Fibroblast of skin of right quadriceps (primary cell): ENCODE measurements at places on chromosomes 2 and 18.

- peak; percentile 14 for DNase-seq
Measured at GRCh38 chr2:128754246-128754724, 435.6 kb upstream of the HS6ST1 start.

- DNase-seq = no peak
Measured at GRCh38 chr2:120969613-120970355, 234.1 kb downstream of the GLI2 start.

DNA sequence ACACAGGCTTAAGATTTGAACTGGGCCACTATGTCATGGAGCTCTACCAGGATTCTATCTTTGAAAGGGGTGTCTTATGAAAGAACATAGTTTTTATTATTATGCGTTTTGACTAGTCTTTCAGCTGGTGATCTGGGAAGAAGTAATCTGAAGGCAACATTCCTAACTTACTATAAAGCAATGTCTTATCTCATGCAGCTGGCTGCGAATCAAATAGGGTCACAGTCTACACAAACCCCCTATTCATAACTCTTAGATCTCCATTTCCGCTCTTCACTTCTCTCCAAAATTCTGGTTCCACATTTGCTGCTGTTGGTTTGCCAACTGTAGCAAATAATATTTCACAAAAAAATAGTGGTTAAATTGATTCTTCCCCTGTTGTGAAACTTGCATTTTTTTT, 813.3 kb downstream of the CNTNAP5 start:
- DNase-seq = no peak

DNA sequence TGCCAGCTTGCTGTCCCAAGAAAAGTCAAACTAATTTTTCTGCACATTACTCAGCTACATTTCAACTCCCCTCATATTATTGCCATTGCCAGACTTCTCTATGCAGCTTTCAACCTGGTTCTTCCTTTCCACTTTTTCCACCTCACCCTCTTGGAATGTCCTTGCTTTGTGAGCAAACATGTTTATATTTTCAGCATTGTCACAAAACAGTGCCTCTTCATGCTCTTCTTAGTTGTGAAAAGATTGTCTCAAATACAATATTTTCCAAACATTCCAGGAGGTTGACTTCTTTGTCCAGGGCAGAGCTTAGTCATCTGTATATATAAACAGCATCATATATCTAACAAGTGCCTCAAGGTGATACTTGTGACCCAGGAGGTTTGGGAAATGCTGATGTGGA, 803.3 kb upstream of the CELF4 start:
- no peak for DNase-seq

DNA sequence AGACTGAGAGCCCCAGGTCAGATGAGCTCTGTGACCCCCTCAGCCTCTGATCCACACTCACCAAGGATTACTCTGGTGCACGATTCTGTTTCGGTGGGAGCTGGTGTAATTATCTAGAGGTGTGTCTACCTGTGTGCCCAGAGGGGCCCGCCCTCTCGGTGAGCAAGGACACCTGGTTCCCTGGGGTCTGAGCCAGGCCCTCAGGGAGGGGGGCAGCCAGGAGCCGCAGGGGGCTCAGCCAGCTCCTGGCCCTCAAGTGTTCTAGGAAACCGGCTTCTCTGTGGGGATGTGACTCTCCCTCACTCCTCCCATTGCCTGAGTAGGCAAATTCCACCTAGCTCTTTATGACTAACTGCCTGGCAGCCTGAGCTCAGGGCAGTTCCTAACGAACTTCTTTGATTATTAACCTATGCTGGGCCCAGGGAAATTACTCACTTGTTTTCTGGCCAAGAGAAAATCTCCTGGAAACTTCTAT, 17.4 kb downstream of the AGAP1 start:
- DNase-seq = peak; percentile 84

- no peak for DNase-seq
Measured at GRCh38 chr2:151326554-151326953, 30.8 kb upstream of the TNFAIP6 start.

- DNase-seq = no peak
Measured at GRCh38 chr18:78378403-78378802, 601.2 kb upstream of the SALL3 start.

DNA sequence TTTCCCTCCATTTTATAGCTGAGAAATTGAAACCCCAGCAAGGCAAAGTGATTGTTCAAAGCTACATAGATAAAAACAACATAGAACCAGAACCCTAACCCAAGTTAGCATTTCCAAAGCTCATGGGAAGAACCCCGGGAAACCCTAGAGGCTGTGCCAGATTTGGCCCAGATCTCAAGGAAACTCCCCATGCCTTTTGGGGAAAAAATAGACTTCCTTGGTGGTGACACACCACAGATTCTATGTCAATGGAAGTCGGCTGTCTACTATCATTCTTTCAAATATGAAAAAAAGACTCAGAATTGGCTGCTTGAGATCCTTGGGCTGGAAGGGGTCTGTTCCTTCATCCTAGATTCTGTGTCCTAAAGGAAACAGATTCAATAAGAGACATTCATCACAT, 8.4 kb downstream of the COL6A3 start:
- no peak for DNase-seq

GRCh38 chr2:157628477-157629415, at the start of gene ACVR1C:
TSS of gene ACVR1C (minus strand) at chr2:157628864. CDS start at chr2:157628644, 220 bp downstream.
- DNase-seq = peak; percentile 42

GRCh38 chr2:191952515-191953270, 105.8 kb upstream of the CAVIN2 start:
- no peak for DNase-seq

- no peak for DNase-seq
Measured at GRCh38 chr18:31610286-31611205, 18.9 kb downstream of the TTR start.

GRCh38 chr2:61853086-61853846, 594 bp downstream of the FAM161A start:
- DNase-seq = no peak

- DNase-seq = no peak
Measured at GRCh38 chr2:187126247-187127005, 277.5 kb upstream of the ZSWIM2 start.

DNA sequence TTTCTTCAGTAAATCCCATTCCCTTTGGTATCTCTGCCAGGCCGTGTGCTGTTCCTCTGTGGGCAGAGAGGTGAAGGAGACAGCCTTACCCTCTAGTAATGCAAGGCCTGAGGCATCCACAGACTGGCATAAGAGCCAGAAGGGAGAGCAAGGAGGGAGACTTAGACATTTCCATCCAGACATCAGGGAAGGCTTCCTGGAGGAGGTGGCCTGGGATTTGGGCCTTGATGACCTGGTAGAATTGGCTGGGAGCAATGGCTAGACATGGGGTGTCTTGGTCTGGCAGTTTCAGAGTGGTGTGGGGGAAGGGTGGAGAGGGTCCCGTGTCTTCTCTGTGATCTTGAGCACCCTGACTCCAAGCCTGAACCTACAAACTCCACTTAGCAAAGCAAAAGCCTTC, 81.8 kb downstream of the RHOB start:
- no peak for DNase-seq
